ENCODE measurements at places on chromosomes 6 and 20. TPM values are rescaled to one million over a fixed set of nuclear protein-coding genes. Genes with fewer than 3 reads are reported as not detected.
A peak's percentile ranks its signal among the peaks of the same experiment; 100 is the strongest.

DNA sequence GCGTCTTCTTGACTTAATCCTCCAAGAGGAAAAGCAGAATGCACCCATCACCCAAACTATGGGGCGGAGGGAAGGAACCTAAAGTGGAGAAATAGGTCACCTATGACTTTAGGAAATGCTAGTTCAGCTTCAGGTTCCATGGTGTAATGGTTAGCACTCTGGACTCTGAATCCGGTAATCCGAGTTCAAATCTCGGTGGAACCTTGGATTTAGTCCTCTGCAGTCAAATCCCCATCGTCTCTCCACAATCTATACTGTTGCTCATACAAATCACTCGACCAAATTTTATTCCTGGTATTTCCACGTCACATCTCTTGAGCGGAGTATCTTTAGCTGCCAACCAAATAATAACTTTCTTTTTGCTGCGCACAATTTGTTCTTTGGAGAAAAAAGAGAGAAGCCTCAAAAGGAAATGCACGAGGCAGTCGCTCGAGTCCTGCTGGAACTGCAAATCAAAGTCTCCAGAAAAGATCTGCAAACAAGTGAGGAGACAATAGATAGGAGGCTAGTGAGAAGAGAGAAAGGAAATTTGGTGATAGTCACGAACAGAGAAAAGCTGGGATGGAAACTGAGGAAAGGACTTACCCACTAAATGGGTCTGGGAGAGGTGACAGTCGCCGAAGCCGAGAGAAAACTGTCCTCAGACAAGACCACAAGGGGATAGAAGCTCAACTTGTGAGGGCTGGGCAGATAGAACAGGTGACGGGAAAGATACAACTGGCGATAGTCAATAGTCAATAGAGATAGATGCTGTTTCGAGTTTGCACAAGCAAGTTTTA, 16.6 kb downstream of the POM121L2 start:
- DNase-seq = peak; percentile 66
- peak overlapping the region; percentile 76 for H3K4me3 ChIP-seq

DNA sequence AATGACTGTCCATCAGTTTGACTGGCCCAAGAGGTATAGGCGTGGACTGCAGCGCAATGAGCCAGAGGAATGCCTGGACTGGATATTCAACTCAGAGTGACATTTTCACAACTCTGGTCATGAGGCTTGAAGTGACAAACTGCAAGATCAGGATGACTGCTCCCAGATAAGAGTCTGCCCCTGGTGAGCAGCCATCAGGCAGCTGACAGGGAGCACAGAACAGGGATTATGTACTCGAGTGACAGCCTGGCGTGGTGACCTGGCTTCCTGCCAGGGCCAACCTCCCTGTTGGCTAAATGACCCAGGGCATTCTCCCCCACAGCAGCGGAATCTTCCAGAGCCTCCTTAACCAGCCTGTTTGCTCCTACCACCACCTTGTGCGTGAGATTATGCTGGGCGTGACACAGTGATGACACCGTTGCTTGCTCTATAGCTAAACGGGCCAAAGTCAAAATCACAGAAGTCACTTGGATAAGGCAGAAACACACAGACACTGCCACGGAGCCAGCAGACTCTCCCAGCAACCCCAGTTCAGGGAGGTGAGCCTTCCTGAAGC, 209.1 kb upstream of the JARID2 start:
- H3K4me1 ChIP-seq = no peaks in the 10 kb centered on the region
- no peaks in the 10 kb centered on the region for H3K36me3 ChIP-seq
- no peak overlapping the region for H3K4me3 ChIP-seq

GRCh38 chr6:89013438-89013837, 50.0 kb upstream of the RNGTT start:
- DNase-seq = no peak
- H3K36me3 ChIP-seq = no peaks in the 10 kb centered on the region
- H3K27ac ChIP-seq = no peak overlapping the region
- H3K4me1 ChIP-seq = no peaks in the 10 kb centered on the region
- H3K4me3 ChIP-seq = no peak overlapping the region
- no peaks in the 10 kb centered on the region for H3K27me3 ChIP-seq

DNA sequence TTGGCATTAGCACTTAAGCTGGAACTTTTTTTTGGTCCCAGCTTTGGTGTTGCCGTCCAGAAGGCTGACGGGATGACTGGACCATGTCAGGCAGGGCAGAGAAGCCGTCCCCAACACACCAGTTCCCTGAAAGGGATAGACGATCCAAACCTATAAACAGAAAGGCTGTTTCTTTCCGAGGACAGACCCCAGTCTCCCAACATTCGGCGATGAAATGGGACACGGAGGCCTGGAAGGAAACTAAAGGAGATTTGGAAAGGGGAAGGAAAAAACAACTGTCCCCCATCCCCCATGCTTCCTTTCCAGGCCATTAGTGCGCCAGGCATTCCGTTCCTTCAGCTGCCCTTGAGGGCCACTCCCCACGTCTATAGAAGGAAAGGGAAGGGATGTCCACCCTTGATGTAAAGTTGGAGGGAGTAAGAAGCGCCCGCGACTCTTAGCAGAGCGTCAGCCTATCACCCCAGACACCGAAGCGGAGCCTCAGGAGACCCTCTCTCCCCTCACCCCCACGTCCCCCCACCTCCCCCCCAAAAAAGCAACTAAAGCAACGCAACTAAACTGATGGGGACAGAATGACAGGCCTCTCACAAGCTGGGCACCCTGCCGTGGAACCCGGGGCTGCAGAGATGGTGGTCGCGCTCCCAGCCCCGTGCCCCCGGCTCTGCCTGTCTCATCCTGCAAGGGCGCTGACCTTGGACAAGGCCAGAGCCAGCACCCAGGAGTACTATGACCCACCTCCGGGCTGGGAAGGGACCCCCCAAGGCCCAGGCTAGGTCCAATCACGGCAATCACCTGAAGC, 638 bp downstream of the BLCAP start:
- H3K4me1 ChIP-seq = peaks cover 28% of the 10 kb centered on the region
- peak overlapping the region; percentile 93 for H3K27ac ChIP-seq
- DNase-seq = peak; percentile 72
- no peaks in the 10 kb centered on the region for H3K36me3 ChIP-seq
- H3K4me3 ChIP-seq = peak overlapping the region; percentile 87

DNA sequence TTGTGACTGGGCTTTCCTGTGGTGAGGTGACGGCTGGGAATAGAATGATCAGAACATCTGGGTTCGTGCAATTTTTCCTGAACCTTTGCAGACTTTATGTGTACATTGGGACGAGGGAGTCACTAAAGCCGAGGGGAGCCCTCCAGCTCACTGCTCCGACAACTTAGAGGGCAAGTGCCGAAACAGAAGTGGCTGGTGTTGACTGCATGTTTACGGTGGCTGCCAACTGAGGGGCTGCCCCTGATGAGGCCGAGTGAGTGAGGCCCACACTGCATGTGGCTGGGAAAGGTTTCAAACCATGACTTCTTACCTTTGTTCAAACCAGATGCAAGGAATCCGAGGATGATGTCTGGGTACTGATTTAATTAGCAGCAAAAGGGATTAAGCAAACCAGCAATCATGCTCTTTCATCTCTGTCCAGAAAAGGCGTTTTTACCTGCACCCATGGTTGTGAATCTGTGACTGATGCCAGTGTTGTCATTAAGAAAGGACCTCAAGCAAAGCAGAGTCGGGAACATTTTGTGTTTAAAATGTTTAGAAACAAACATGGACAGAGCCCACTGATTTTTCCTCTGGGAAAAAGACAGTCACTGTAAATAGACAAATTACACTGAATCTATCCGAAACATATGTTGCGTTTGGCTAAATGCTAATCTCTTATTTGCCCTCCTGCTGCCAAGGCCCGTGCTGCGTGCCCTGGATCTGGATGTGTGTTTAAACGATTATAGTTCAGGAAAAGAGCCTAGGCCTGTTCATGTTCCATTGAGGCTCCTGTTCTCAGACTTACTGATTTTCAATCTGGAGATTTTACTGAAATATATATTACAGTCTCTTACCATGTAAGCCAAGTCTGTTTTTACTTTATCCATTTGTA, 105.1 kb downstream of the UST start:
- no peak overlapping the region for H3K4me3 ChIP-seq
- DNase-seq = no peak
- H3K27me3 ChIP-seq = no peaks in the 10 kb centered on the region
- H3K36me3 ChIP-seq = no peaks in the 10 kb centered on the region
- no peak overlapping the region for H3K27ac ChIP-seq

DNA sequence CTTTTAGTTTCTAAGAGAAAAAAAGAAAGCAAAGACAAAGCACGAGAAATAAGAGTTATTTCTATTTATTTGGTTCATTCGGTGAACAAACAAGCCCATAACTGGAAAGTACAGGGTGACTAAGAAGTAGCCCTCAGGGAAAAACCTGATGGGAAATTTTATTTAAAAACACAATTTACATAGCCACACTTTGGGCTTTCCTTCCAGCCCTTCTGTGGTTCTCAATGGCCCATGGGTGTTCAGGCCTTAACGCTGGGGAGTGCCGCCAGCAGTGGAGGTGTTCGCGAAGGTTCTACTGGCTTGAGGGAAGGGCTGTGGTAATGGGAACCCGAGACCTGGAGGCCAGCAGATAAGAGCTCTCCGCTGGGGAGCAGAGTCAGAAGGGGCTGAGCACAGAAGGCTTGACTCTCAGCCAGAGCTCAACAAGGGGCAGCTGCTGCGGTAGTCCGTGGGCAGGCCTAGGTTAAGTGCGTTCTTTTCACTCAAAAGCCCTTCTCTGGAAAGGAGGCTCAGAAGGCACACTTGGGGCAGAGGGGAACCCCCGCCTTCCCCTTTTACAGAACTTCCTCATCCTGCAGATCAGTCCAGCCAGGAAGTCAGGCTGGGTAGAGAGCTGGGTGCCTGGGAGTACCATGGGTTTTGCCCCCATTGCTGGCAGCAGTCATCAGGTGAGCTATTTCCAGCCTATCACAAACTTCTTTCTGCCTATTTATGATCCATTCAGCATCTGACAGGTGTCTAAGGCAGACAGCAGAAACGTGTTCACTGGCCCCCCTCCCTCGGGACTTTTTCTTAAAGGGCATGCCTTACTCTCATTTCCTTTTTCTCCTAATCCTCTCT, 8.8 kb upstream of the CD83 start:
- DNase-seq = no peak
- peaks cover 38% of the 10 kb centered on the region for H3K27me3 ChIP-seq
- no peaks in the 10 kb centered on the region for H3K4me1 ChIP-seq
- no peaks in the 10 kb centered on the region for H3K36me3 ChIP-seq
- no peak overlapping the region for H3K27ac ChIP-seq

GRCh38 chr6:108736832-108737231, 111.4 kb upstream of the ARMC2 start:
- H3K4me1 ChIP-seq = peaks cover 37% of the 10 kb centered on the region
- H3K27ac ChIP-seq = peak overlapping the region; percentile 94
- peak; percentile 82 for DNase-seq
- no peaks in the 10 kb centered on the region for H3K36me3 ChIP-seq
- H3K4me3 ChIP-seq = peak overlapping the region; percentile 17

LAMA5 gene
- 4.5 TPM for total RNA-seq

Data from GM23248 (cell line).